ENCODE measurements at places on chromosomes 1 and 21.

- DNase-seq = no peak
Observed at GRCh38 chr1:208852911-208853310, 608.7 kb upstream of the PLXNA2 start.

DNA sequence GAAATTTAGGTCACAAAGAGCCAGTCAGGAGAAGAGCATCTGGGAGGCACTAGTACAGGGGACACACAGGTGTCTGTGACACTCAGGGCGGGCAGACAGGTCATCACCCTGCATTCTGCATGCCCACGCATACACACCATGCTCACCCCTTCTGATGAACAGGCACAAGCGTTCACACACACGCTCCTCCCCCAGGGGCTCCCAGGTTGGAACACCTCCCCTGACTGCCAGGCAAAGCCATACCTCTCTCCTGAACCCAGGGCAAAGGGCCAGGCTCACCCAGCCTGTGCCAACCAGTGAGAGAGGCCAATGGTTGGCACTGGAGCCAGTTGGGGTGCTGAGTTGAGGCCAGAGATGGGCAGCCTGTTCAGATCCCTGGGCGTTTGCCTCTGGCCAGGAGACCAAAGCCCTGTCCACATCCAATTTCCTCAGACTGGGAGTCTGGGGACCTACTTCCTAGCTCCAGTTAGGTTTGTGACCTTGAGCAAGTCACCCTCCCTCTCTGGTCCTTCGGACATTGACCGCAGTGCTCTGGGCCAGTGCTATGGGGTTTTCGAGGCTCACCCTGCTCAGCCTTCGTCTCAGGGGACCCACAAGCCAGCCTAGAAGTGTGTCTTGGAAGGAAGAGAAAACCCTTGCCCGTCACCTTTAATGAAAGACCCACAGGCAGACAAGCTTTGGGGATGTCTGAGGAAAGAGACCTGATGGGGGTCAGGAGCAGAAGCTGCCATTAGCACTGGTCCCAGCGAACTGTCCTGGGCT is 5.8 kb upstream of the LAD1 start:
- DNase-seq = no peak

- DNase-seq = no peak
Observed at GRCh38 chr1:153493343-153493960, 33.0 kb upstream of the S100A7 start.

- DNase-seq = no peak
Observed at GRCh38 chr1:22791831-22792347, 81.2 kb downstream of the EPHB2 start.

DNA sequence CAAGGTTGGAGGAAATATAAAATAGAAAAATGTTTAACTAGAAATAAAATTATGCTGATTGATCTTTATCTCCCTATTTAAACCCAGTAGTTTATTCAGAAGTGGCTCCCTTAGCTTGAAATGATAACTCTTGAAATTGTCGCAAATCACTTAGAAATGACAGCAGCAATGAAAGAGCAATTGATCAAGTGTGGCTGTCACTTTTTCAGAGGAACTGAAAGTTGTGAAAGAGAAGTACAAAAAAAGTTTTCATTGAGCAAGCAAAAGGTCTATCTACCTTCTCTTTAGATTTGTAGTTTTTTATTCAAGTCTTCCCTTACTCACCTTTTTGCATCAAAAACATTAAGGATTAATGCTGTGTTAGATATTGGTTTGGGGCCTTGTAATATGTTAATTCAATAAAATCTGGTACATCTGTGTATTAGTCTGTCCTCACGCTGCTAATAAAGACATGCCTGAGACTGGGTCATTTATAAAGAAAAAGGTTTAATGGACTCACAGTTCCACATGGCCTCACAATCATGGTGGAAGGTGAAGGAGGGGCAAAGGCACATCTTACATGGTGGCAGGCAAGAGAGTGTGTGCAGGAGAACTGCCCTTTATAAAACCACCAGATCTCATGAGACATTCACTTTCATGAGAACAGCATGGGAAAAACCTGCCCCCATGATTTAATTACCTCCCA is 48.3 kb downstream of the LRRC8C start:
- DNase-seq = no peak

DNA sequence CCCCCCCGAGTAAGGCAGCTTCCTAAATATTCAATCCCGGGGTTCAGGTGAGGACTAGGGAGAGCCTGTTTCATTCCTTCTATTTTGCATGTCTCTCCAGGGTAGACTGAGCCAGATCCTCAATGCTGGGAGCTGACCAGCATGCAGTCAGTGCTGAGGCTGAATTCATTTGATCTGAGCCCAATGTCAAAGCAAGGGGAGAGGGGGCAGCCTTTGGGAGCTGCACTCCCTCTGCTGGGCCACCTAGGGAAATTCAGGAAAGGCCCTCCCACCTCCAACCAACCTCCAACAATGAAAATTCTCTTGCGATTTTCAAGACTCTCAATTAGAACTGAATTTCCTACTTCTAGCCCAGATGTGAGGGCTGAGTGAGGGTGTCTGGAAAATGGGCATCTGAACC is 371.2 kb downstream of the NPHP4 start:
- DNase-seq = no peak

DNA sequence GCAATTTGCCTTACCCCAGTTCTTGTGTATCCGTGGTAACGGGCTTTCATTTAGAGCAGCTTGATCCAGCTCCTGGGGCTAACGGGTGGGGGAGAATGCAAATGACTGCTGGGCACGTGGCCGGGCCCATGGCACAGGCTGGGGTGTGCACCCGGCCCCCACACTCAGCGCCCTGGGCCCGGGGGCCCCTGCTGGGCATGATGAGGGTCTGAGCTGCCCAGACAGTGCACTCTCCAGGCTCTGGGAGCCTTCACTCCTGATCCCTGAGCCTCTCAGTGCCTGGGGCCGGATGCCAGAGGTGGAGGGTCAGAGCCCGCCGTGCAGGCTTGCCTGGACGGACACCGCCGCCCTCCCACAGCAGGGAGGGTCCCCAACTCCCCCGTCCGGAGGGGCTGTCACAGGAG is 20.1 kb upstream of the PEX10 start:
- no peak for DNase-seq

GRCh38 chr1:89781494-89782126 is 39.2 kb upstream of the LRRC8D start:
- no peak for DNase-seq

- DNase-seq = no peak
Observed at GRCh38 chr1:244901400-244902015, 37.2 kb upstream of the HNRNPU start.

DNA sequence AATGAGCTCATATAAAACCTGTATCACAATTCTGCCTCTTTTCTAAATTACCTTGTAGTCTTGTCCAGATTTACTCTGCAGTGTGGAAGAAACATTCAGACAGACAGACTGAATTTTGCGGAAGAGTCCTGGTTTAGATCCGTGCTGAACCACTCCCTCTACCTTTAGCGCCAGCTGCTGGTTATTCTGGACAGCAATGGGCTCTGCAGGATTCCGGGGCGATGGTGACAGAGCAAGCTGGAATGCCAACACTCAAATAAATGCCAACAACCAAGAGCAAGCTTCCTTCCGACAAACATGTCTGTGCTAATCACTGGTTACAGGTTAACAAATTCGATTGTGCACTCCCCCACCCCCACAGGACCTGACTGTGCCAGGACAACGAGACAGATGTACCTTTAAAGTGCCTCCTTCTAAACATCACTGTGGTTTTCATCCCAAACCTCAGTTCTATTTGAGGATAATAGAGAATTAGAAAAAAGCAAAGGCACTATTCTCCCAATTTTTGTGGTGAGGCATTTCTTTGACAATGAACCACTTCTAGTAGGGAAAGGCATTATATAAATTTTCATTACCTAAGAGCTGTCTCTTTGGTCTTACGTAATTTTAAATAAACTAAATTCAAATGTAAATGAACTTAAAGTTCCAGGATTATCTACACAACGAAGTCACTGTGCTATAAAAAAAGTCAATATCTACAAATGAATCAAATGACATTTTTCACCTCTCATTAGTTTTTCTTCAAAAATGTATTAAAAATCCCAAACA is 90.4 kb downstream of the INTS7 start:
- DNase-seq = no peak

DNA sequence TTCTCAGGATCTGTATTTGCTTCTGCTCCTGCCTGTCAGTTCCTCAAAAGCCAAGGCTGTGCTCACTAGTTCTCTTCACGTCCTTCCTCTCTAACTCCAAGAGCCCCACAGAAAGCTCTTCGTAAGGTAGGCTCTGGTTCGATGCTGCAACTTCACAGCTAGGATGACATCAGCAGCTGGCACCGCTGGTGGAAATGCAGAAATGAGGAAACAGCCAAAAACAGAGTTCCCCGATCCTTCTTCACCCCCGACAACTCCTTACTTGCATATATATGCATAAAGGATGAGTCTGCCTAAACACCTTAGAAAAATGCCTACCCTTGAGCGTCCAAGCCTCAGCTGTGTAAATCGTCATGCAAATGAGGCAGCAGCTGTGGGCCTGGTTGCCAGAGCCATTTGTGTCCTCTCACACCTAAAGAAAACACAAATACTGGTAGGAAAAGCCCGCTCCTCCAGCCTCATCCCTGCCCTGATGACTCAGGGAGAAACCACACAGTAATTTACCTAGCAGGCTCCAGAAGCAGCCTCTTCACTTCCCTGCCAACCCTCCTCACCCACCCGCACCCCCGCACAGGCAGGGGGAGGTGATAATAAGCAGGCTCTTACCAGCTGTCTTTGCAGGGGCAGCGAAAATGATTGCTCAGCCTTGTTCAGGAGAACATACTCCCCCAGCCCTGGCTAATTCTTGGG is 28.2 kb downstream of the BATF3 start:
- DNase-seq = no peak

DNA sequence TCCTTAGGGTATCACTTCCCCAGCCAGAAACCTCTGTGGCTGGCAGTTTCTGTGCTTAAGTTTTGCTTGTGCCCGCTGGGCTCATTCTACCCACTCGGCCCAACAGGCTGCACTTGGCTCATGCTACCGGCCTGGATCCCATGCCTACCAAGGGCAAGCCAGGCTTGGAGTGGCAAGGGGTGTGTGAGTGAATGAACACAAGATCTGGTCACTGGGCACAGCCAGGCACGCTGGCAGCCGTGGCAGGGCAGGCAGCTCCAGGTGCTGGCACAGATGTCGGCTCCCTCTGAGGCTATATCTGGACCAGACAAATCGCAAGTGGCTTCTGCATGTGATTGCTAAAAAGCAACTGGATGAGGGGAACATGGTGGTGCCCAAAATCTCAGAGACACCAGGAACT is 740.5 kb upstream of the B3GALT2 start:
- DNase-seq = no peak

DNA sequence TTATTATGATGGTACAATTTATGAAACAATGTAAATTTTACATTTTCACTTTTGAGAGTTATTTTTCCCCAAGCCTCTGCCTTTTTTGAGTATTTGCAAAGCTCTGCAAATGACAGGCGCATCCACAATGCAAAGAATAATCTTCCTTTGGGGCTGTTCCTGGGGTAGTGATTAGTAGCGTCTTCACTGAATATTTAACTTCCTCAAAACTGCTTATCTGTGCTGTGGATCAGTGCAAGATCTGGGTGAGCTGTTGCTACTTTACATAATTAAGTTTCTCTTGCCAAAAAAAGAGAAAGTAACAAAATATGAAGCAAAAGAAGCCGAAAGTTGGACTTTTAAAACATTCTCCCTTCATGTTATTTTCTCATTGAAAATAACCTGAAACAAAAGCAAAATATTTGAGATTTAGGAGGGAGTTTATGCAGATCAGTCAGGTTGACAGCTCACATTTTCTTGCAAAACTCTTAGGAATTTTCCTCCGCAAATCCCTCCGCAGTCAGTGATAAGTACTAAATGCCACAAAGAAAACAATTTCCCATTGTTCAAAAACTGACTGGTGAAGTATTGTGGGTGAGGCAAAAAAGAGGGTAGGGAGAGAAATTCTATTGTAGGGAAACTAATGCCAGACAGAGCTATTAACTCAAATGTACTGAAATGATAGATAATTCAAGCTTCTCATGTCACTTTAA is 276.4 kb upstream of the B3GALT2 start:
- no peak for DNase-seq

- DNase-seq = no peak
Observed at GRCh38 chr1:203899353-203899716, 37.9 kb downstream of the SNRPE start.

DNA sequence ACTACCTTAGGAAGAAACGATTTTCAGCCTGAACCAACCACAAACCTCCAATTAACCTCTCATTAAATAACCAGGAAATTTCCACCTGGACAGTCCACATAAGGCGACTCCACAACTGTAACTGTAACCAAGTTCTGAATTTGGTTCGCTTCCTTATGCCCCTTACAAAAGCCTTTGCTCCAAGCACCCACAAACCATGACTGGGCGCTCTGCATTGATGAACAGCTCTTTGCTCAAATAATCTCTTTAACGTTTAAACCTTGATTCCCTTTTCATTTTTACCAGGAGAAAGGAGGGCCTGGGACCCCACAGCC is 38.2 kb upstream of the ZNF124 start:
- DNase-seq = no peak

GRCh38 chr1:43348343-43348808 is 10.4 kb upstream of the CDC20 start:
- DNase-seq = no peak

Measured in activated gamma-delta T cell (primary cell).